ENCODE measurements at places on chromosomes 16 and 17.

GRCh38 chr17:73822371-73822770 lies 178.1 kb upstream of the SDK2 start:
- DNase-seq, result no peak

- DNase-seq, result no peak
Observed at GRCh38 chr17:13952009-13952750, 117.1 kb upstream of the COX10 start.

DNA sequence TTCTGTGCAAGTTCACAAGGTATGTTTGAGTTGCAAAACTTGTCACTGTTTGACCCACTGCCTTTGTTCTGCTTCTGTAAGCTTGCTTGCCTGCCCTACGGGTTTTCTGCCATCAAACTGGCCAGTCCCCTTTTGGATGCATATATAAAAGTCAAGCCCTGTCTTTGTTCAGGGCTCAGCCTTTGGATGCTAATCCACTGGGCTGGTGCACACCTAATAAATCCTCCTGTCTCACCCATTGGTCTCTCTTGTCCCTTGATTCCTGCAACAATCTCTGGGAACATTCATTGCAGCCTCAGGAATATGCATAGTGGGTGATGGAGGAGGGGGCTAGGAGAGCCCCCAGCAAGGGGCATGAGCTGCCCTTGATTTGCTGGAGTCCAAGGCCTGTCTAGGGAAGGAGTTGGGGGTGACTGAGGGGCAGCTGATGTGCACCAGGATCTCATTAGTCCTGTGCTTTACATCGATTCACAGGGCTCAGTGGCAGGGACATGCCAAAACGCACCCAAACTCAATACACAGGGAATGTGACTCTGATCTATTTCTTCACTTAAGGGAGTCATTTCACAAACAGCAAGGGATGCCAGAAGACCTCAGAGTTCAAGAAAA lies 225.4 kb upstream of the NLRP1 start:
- no peak for DNase-seq

GRCh38 chr17:7445619-7445968 lies 733 bp downstream of the CHRNB1 start:
- no peak for DNase-seq

- no peak for DNase-seq
Observed at GRCh38 chr16:74744566-74744965, 30.1 kb downstream of the FA2H start.

GRCh38 chr16:27751233-27751632 lies 201.3 kb downstream of the KATNIP start:
- DNase-seq, result no peak

DNA sequence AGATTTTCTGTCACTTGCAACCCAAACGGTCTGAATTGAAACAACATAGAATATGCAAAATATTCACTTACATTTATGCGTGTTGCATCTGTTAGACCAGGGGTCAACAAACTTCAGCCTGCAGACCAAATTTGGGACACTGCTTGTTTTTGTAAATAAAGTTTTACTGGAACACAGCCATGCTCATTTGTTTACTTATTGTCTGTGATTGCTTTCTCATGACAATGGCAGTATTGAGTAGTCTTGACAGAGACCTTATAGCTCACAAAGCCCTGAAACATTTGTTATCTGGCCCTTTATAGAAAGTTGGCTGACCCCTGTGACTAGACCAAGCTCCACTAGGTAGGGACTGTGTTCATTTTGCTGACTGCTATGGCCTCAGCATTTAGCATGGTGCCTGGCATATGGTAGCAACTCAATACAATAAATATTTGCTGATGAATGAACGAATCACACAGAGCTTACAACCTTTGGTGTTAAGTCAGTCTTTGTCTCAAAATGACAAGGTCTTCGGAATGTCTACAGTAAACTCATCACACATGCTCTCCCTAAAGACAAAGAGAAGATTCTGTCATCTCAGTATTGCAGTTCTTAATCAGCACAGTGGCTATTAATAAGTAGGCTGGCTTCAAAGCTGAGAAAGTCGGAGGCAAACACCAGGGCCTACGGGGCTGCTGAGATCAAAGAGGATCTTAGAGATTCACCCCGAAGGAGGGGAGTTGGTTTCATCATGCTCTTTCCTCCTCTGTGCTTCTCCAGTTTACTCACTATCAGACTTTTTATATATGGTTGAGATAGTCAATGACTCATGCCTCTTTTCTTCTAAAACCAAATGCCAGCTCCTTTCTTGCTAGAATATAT lies 95.2 kb upstream of the AXIN2 start:
- no peak for DNase-seq

- DNase-seq, result no peak
Observed at GRCh38 chr16:79795556-79795955, 195.0 kb upstream of the MAF start.

GRCh38 chr16:81646561-81646960 lies 132.5 kb upstream of the PLCG2 start:
- DNase-seq, result no peak

DNA sequence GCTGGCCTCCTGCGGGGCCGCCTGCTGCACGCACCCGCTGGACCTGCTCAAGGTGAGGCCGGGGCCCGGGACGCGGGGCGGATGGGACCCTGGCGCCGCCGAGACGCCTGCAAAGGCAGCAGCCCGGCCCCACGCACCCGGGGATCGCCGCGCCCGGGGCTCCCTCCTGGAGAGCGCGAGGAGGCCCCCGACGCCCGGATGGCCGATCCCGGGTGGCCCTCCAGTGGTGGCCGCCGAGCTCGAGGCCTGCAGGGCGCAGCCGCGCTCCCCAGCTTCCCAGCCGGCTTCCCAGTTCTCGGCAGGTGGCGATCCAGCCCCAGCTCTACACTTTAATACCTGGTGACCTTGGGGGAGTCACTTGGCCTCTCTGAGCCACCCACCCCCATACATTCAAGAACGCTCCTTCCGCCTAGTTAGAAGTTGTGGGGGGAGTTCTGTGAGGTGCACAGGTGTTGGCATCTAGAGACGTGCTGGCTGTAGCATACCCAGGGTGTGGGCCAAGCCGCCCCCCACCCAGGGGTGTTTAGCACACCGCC lies 452 bp downstream of the SLC25A10 start:
- no peak for DNase-seq

DNA sequence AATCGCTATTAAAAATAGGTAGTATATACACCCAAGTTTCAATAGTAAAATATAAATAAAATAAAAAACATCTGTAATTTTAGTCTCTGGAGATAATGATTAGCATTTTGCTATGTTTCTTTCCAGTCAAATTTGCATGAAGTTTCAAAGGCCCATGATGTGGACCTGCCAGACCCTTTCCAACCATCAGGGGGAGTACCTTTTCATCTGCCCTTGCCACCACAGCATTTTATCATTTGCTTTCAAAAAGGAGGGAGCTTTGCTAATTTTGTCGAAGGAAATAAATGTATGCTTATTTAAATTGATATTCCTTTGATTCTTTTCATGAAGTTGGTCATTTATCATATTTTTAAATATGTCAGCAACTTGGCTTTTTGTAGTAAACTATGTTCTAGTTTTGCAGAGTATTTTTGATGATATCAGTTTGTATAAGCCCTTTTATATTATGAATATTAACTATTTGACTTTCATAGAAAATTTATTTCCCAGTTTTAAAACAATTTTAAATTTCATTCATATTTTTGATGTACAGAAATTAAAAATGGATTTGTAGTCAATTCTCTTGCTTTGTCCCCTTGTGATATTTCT lies 115.2 kb upstream of the NETO2 start:
- no peak for DNase-seq

- no peak for DNase-seq
Observed at GRCh38 chr17:44014133-44014436, 678 bp downstream of the TMEM101 start.

DNA sequence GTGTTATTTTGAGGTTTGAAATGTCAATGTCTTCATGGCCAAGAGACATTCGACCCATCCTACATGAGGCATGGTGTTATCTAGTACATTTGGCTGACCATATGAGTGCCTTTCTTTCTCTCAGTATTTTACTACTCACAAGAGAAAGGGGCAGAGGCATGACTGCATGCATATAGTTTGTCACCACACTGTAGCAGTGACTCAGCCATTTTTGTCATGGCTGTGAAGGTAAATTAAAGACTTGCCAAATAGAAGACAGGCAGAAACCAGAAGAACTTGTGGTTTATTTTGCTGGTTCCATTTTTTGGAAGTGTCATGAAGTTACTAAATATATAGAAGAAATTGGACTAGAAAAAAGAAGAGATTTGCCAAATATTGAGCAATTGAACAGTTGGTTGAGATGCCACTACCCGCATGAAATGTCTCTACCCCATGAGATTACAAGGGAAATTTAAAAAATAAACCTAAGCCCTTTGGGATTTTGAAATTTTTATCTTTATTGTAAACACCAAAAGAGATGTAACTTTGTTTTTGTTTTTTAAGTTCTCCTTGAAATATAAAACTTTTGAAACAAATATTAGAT lies 170.3 kb downstream of the CHD9 start:
- no peak for DNase-seq

DNA sequence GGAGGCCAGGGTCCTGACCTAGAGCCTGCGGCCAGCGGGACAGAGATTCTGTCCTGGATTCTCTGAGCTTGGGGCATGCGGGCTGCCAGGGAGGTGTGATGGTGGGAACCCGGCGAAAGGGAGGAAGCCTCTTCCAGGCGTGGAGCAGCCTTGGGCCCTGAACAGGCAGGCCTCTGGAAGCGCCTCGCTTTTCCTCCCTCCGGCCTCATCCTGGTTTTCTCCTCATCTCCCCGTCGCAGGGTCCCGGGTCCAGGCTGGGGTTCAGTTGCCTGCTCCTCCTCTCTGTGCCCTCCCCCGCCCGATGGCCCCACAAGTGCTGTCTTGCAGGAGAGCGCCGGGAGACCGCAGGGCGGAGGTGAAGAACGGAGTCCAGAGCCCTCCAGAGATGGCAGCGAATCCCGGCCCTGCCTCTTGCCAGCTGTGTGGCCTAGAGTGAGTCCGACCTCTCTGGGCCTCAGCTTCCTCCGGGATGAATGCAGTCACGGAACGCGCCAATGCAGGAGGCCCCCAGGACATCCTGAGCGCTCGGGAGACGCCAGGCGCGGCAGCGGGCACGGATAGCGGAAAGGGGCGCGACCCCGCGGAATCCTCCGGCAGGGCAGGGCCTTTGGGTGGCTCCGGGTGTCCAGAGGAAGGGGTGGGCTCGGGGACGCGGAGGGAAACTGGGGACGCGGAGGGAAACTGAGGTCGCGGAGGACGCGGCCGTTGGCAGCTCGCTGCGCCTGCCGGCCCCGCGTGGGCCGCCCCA lies 553 bp upstream of the RAB11FIP4 start:
- DNase-seq, result no peak

DNA sequence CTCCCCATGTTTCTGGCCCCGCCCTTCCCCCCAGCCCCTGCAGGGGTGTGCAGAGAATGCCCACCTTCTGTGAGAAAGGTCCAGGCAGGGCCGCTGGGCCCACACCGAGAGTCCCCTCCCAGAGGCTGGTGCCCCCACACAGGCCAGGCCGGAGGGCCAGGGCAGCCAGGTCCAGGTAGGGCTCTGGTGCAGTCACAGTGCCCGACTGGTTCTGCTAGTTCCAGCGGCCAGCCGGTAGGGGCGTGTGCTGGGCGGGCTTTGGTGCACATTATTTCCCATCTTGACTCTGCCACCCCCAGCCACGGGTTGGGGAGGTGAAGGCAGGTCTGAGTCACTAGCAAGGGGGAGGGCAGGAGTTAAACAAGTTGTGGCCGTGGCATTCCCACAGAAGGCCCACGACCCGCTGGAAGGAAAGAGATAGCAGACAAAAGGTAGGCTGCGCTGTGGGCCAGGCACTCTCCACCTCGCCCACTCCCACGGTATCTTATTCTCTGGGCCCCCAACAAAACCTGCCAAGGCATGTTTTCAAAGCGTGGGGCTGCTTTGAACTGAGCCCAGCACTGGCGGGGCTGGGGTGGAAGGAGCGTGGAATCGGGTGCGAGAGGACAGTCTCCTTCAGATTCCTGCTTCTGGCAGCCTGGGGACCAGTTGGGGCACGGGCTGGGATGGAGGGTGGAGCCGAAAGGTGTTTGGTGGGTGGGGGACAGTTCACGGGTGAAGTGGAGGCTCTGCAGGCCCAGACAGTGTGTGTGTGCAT lies 1.9 kb downstream of the EPN3 start:
- DNase-seq, result no peak

DNA sequence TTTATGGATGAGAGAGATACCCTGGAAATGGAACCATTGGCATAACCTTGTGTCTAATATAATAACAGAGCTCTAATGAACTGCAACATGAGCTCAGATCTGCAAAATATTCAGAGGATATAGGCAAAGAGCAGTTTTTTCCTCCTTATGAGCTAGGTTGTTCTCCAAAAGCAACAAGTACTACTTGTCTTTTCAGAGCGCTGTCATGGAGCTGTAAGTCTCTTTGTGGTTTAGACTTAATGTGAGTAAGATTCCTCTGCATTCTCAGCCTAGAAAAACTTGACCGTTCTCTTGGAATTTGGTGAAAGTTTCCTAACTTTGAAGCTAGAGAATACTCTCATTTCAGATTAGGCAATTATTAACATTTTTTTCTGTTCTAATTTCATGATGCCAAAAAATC lies 85.2 kb downstream of the FTO start:
- DNase-seq, result no peak

GRCh38 chr16:3389663-3390338 lies 11.0 kb downstream of the ZSCAN32 start:
- DNase-seq, result no peak

Measured in activated gamma-delta T cell (primary cell).